AG09319 (cell line): ENCODE measurements at places on chromosomes 12 and 14.

DNA sequence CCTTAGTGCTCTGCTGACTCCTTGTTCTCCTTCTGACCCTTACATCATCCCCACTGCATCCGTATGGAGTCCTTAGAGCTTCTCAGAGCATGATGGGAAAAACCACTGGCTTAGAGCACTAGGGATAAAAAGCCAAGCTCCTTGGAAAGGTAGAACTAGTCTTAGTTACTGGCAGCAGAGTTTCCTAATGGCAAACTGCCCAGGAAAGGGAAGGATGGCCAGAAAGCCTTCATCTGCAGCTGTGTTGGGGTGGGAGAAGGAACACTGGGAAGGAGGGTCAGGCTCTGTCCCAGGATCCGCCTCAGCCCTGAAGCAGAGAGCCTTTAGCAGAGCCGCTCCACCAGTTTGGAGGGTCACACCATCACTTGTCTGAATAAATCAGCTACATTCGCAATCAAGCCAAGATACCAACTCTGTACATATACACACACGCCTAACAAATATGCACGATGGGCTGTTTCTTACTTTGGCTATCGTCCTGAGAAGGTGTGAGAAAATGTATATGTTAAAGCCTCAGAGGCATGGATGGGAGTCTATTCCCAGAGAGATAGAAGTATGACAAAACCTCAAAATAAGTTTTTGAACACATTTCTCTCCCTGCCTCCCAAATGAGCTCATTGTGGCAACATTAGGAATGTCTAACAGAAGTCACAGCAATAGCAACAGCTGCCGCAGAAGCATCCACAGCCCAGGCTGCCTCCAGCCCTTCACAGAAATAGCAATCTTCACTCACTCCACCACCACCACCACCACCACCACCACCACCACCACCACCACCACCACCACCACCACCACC is 18.6 kb upstream of the GALNT8 start:
- no peak for DNase-seq

DNA sequence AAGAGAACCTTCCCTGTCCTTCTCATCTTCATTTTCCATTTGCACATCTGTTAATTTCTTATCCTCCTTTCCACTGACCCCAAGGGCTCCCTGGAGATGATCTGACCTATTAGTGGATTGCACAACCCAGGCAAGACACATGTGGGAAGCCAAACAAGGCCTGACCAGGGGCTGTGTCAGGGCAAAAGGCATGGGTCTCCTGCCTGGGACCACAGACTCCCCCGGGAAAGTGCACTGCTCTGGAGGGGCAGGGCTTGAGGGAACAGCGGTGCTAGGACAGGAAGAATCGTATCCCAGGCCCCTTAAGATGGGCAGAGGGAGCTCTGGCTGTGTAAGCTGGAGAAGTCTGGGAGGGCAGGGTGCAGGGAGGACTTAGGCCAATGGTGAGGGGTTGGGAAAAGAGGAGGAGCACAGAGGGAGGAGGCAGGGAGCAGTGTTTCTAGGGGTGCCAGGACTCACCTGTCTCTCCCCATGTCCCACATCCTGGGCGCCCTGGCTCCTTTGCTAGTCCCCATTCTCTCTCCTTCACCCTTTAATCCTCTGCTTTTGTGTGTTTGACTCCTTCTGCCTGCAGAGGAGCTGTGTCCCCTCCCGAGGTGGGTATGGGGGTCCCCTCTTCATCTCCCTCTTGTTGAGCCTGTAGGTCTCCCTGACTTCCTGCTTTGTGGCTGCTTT is 25.3 kb downstream of the PLEKHG3 start:
- no peak for DNase-seq

DNA sequence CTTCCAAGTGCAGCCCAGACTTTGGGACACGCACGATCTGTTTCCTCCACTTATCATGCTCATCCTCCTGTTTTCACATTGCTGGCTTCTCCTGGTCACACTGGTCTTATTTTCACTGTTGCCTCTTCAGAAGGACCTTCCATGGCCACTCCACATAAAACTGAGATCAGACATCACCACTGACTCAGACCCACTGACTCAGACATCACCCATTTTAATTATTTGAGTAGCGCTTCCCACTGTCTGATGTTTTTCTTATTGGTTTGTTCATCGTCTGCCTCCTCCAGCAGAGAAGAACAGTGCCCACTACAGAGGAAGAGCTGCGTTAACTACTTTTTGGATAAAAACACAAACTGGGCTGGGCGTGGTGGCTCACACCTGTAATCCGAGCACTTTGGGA is 270.5 kb upstream of the PWP1 start:
- no peak for DNase-seq

- DNase-seq = peak; percentile 19
Measured at GRCh38 chr14:32078023-32078857, 1.1 kb downstream of the ARHGAP5 start.
